OCI-M1 (cell line): ENCODE measurements at places on chromosomes 3 and 15.
A peak's percentile ranks its signal among the peaks of the same experiment; 100 is the strongest.

DNA sequence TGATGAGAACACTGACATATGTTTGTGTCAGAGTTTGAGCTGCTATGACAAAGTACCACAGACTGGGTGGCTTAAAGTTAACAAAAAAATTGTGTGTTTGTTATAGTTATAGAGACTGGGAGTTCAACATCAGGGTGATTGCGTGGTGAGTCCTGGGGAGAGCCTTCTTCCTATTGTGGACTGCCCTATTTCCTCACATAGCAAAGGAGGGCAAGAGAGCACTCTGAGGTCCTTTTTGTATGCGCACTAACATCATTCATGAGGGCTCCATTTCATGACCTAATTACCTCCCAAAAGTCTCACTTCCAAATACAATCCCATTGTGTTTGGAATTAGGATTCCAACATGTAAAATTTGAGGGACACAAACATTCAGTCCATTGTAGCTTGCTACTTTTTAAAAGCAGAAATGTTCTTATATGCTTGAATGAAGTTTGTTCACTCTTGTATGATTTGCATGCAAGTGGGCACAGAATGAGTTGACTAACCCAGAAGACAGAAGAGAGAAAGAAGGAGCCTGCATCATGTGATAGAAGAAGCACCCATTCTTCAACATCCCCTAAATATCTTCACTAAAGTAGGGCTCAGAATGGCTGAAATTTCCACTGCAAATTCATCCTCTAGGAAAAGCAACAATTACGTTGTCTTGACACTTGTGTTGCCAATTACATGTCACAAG, 18.9 kb upstream of the ALCAM start:
- DNase-seq, result no peak

- no peak for DNase-seq
Observed at GRCh38 chr3:138389841-138390581, 41.6 kb downstream of the MRAS start.

- DNase-seq, result no peak
Observed at GRCh38 chr3:15449489-15450224, 22.3 kb downstream of the EAF1 start.

DNA sequence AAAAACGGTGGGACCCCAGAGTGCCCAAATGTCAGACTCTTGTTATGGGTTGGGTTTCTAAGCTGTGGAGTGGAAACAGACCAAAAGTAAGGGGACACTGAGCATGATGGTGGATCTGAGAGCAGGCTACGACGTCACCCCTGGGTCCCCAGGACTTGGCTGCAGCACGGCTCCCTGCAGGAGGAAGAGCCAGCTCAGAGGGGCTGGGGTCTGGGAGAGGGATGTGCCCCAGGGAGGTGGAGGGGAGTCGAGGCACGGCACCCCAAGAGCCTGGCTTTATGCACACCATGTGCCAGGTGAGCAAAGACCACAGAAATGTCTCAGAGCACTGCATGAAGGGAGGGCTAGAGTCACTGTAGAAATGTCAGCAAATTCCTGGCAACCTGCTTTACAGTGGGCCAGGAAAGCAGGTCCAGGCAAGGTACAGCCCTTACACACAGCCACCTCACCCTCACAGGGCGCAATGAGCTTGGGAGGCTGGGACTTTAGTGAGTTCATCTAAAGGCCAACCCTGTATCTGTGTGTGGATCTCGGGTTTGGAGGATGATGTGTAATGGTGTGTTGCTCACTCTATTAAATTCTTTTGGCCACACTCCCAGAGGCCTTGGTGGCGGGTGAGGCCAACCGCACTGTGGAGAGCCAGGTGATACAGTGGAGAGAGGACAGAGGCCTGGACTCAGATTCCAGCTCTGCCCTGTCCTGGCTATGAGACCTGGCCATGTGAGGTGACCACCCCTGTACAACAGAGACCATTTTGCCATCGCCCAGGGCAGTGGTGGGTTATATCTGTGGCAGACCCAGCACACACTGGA, 14.1 kb downstream of the CTSH start:
- no peak for DNase-seq

GRCh38 chr3:58725326-58725853, 58.8 kb upstream of the FAM3D start:
- DNase-seq, result no peak

GRCh38 chr3:103440539-103441203, 1005.9 kb downstream of the ZPLD1 start:
- peak; percentile 69 for DNase-seq

GRCh38 chr3:98602078-98602678, 8.8 kb upstream of the CPOX start:
- peak; percentile 74 for DNase-seq

DNA sequence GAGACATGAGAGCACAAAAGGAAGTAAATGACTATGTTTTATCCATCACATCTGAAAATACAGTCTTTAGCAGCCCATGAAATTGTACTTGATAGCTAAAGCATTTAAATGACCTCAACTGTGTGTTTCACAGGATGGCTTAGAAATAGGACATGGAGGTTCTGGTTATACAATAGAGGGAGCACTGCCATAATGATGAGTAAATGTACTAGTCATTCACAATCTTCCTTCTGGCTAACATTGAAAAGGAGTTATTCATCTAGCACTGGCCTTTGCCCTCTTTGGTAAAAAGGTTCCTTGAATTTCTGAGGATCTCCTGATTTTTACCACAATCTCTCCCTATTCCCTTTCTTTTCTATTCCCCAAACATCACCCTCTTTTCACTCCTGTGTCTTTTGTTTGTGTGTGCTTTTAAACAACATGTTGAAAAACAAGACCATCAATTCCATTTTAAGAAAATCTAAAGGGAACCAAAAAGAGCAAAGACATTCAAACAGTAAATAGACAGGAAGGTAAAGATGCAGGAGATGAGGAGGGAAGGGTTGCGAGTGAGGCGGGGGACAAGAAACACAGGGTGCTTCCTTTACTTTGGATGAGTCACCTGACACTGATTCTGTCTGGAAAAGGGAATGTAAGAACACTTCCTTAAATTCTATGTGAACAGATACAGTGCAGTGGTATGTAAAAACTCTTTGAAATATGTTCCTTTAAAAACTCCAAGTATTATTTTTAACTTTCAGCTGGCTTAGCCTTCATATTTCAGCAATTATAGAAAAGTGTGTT, 619.0 kb downstream of the MECOM start:
- no peak for DNase-seq

- DNase-seq, result no peak
Observed at GRCh38 chr15:98536976-98537375, 111.4 kb upstream of the IGF1R start.

DNA sequence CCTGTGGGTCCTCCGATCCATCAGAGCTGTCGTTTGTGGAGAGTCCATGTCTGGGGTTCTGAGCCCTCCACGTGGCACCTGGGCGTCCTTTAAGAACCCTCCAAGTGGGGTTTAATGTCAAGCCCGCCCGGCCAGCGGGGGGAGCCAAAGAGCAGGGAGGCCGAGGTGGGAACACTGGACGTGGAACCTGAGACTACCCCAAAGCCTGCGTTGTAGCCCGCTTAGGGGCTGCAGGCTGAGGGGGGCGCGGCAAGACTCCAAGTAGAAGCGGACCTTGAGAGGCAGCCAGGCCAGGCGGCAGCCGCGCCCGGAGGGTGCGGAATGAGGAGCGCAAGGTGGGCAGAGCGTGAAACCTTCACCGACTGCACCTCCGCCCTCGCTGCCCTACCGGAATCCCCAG, 126.2 kb upstream of the ATP10A start:
- DNase-seq, result no peak

- DNase-seq, result no peak
Observed at GRCh38 chr3:184563941-184564684, 2.5 kb downstream of the EPHB3 start.

- no peak for DNase-seq
Observed at GRCh38 chr3:192352142-192352541, 375.2 kb downstream of the FGF12 start.
